ENCODE measurements at places on chromosomes 12 and 14. TPM values are rescaled to one million over a fixed set of nuclear protein-coding genes. Genes with fewer than 3 reads are reported as not detected.
A peak's percentile ranks its signal among the peaks of the same experiment; 100 is the strongest.

- peak; percentile 9 for DNase-seq
These were observed 404.4 kb downstream of the FLRT2 start for GRCh38 chr14:85934123-85934885.

GRCh38 chr12:53551889-53552291, 44.6 kb upstream of the NPFF start:
- DNase-seq: no peak

GRCh38 chr12:51621156-51621922, 30.3 kb downstream of the SCN8A start:
- DNase-seq: no peak

DNA sequence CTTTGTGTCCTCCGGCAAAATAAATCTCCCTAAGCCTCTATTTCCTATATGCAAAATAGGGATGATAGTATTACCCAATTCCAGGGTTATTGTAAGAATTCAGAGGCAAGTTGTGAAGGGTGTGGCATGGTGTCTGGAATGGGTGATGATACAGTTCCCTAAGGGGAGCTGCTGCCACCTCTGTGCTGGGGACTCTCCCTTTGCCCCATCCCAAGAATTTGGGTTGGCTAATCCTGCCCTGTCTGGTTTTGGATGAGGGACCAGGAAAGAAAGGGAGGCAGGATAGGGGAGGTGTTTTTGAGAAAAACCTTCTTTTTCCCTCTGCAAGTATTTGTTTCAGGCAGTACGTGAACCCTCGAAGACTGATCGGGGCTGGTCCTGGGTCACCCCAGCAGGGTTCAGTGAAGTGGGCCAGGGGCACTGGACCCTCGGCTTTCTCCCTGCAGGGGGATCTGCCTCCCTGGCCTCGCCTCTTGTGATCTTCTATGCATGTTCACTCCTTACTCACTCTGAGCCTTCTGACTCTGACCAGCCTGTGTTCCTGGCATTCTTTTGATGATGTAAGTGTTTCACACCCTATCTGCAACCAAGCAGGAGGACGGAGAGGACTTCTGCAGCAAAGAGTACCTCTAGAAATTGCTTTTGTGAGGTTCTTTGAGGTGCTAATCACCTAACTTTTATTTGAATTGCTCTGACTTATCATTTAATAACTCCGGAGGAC, 60.8 kb downstream of the RASSF3 start:
- DNase-seq: peak; percentile 75

- peak; percentile 61 for DNase-seq
These were observed 44.8 kb downstream of the CPSF6 start for GRCh38 chr12:69284131-69284530.

DNA sequence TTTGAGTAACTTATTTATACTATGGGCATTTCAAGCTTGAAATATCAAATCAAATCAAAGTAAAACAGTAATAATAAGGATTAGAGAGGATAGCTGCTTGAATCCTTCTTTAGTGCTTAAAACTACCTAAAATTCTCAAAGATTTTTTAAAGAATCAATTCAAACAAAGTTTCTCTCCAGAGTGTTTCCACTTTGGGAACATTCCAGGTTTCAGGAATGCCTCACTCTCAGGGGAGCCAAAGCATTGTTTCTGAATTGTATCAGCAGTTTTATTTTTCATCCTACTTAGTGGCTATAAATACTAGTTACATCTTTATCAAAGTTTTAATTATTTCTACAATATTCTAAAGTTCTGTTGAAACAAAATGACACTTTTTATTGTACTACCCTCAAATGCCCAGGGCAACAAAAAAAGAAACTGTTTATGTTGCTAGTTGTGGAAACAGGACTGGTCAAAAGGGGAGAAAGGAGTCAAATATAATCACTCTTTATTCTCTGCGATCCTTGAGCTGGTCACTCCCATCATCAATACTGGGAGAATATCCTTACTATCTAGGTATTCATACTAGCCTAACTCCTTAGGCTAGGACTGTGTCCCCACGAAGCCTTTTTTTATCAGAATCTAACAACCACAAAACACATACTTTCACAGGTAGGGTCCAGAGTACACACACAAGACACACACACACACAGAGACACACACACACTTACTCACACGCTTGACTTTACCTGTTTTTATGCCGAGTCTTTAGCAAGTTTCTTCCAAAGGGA, 598 bp downstream of the RASSF9 start:
- no peak for DNase-seq

- no peak for DNase-seq
These were observed 219.8 kb downstream of the SLC2A13 start for GRCh38 chr12:39886106-39886505.

- DNase-seq: peak; percentile 65
These were observed 10.2 kb downstream of the ARHGDIB start for GRCh38 chr12:14950982-14951746.

GRCh38 chr14:84976805-84977204, 553.1 kb upstream of the FLRT2 start:
- DNase-seq: no peak

DNA sequence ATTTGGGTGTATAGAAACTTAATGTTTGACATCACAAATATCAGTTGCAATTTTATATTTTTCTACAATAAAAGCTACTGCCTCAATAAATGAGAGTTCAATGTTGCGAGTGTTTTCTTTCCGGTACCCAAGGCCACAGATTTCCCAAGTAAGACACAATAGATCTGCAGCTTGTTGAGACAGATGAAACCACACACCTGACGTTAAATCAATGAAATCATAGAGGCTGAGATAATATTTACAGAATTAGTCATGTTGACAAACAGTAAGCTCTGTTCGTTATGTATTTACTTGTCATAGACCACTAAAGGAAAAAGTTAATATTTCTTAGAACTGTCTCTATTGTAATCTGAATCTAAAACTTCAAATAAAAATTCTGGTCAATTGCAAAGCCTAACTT, 49.2 kb upstream of the PTHLH start:
- DNase-seq: no peak

- no peak for DNase-seq
These were observed 13.2 kb downstream of the ADIPOR2 start for GRCh38 chr12:1703771-1704722.

DNA sequence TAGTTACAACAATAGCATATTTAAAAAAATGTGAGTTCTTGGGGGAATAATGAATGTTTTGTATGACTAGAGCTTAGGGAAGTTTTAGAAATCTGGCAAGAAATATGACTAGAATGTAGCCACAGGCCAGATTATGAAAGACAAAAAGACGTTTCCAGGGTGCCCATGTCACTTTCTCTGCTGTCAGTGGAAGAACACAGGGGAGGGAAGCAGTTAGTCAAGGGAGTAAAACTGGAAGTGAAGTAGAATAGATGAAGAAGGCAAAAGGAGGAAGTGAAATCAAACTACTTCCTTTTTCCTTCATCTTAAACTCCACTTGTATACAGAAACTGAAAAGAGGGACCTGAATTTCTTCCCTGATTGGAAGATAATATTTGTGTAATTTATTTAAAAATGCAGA, 81.2 kb upstream of the ATP2B1 start:
- no peak for DNase-seq

DNA sequence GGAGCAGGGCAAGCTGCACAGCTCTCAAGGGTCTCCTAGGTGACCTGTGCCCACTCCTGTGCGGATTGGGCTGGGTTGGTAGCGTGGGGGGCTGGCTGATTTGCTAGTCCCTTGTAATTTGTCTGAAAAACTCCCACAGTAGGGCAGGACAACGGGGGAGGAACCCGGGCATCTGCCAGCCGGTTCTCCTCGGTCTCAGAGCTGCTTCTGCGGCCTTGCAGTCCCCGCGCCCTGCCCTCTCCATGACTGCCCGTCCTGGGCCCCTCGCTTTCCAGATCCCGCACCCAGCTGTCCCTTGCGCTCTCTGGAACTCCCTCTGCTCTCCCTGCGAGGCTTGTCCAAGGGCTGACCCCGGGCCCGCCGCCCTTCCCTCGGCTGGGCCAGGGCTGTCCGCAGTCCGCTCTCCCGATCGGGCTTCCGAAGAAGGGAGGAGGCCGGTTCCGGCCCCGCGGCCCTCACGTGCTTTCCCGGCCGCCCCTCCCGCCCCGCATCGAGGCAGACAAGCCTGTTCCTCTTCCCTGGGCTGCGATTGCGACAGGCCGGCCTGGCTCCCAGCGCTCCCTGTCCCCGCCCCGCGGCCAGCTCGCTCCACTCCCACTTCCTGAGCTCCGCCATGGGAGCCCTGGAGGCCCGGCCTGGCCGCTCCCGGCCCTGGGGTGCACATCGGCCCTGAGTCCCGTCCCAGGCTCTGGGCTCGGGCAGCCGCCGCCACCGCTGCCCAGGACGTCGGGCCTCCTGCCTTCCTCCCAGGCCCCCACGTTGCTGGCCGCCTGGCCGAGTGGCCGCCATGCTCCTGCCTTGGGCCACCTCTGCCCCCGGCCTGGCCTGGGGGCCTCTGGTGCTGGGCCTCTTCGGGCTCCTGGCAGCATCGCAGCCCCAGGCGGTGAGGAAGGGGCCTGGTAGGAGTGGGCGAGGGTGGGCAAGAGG, at the start of gene LTBR:
Gene LTBR, plus strand, starts transcription at position 591 of the 927 bp plus-strand sequence. Its CDS starts 197 bp downstream, at position 788.
- peak; percentile 94 for DNase-seq

DNA sequence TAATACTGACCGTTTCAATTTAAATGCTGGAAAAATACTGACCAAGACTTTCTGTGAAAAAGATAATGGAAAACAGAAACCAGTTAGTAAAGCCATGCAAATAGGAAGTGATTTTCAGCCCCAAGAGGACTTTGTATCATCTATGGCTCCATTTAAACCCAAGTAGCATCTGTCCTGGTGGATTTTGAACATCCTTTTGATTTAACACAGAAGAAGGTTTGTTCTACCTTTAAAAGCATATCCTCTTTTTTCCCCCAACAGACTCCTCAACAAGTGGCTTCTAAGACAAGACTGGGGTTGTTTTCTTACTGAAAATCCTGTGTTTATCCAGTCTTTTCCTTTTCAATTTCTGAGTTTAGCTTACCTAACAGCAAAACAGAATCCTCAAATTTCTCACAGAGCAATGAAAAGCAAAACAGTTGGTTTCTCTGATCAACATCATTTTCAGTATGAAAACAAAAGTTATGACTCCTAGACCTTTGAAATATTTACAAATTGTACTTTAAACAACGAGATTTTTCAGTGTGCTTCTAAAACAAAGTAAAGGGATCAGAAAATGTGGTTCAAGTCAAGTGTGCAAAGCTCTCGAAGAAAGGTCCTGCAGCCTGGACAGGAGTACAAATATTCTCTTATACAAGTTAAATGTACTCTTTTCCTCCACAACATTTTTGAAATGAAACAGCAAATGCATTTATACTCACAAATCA, 2.9 kb downstream of the PHLDA1 start:
- no peak for DNase-seq

GRCh38 chr12:95990136-95990535, 6.0 kb downstream of the HAL start:
- no peak for DNase-seq

DNA sequence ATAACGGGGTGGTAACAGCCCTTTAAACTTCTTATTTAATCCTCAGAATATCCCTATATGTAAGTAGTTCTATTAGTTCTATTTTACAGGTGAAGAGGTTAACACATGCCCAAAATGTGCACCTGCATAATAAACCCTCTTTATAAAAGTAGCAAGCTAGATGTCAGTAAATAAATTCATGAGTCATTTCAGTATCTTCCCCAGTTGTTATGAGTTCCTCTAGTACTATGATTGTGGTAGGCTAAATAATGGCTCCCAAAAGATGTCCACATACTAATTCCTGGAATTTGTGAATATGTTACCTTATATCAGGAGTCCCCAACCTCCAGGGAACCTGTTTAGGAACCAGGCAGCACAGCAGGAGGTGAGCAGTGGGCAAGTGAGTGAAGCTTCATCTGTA, 106.5 kb downstream of the TMTC3 start:
- DNase-seq: no peak

DNA sequence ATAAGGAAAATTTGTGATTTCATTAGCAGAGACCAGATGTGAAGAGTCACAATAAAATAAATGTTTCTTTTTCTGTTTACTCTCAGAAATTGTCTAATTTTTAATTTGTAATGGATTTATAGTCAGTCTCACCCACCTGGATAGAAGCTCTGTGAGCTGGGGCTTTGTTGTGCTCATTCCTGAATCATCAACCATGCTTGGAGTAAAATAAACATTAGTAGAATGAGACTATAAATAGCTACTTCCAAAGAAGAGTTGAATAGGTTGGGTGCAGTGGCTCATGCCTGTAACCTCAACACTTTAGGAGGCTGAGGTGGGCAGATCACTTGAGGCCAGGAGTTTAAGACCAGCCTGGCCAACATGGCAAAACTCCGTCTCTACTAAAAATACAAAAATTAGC, 185.3 kb upstream of the FBXO33 start:
- no peak for DNase-seq

DNA sequence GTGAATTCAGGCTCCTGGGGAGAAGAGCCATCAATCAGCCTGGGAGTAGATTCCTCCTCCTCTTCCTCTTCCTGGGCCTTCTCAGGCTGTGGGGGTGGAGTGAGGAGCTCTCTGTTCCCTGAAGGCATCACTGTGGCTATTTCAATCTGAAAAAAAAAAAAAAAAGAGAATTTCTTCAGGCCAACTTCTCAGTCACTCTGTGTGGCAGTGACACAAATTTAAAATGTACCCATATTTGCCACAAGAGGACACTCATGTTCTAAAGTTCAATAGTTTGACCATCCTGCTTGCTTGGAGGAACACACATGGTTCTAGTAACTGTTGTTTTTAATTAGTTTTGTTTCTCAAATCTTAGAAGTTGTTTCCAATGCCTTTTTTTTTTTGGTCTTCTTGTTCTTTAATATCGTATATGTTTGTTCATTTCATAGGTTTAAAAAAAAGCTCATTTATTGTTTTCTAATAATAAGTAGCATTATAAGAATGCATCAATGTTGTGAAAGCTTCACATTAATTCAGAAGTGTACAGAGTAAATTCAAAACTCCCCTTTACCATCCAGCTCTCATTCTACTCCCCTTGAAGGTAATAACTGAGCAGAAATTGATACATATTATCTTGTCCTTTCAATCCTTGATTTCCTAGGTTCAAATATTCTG, 23.3 kb upstream of the CCER1 start:
- DNase-seq: peak; percentile 37

- no peak for DNase-seq
These were observed 214.7 kb downstream of the PHLDA1 start for GRCh38 chr12:75816897-75817296.

The KCNH3 gene
- polyA plus RNA-seq: not detected

The ETNK1 gene
- 85.3 TPM for polyA plus RNA-seq

The CIDEB gene
- polyA plus RNA-seq: 83.6 TPM
